ENCODE measurements at places on chromosomes 11 and 22.
A peak's percentile ranks its signal among the peaks of the same experiment; 100 is the strongest.

- peak; percentile 38 for DNase-seq
Measured at GRCh38 chr11:132405728-132406127, 1035.3 kb downstream of the NTM start.

DNA sequence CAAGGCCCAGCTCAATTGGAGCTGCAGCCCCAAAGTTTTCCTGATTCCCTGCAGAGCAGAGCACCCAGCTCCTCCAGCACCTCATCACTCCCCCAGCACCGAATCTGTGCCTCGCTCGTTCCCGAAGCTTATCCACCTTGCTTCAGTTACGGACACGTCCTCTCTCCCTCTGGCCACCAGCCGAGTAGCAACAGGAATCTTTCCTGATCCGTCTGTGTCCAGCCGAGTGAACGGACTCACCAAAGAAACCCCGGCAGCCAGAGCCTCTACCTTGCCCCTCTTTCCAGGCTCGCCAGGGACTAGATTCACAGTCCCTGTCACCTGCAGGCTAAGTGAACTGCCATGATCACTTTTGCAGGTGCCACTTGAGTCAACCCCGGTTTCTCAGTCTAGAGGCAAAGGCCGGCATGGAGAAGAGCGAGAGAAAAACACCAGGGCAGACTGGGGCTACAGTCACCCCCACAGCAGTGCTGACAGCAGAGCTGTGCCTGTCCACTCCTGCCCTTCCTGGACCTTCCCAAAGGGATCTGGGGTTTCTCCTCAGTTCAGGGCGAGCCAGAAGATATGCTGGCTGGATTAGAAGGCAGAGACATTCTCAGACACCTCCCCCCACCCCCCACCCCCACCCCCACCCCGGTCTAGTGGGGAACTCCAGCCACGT is 32.3 kb downstream of the BID start:
- DNase-seq: no peak

DNA sequence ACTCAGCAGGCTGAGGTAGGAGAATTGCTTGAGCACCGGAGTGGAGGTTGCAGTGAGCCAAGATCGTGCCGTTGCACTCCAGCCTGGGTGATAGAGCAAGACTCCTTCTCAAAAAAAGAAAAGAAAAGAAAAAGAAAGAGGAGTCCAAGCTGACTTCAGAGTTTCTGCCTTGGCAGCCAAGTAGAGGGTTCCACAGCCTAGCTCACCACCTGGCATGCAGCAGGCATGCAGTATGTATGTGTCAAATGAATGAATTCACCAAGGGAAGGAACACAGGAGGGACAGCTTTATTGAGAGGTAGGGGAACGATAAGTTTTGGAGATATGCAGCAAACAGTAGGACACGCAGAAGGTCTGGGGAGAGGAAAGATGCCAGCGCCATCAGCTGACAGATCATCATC is 230.4 kb downstream of the BUD13 start:
- DNase-seq: no peak

DNA sequence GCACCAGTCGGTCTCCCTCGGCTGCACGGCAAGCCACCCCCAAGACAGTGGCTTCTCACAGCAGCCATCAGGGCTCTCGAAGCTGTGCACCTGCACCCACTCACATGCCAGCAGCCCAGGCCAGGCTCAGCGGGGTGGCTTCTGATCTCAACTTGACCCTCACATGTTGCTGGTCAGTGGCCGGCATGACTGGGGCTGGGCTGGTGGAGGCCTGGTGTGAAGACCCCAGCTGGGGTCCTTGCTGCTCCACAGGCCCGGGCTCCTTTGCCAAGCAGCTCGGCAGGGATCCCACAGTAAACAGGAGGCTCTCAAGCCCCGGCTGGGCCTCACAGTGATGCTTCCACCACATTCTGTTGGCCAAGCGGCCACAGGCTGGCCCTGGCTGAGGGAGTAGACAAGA is 128.2 kb downstream of the BRD1 start:
- DNase-seq: no peak

GRCh38 chr22:33209930-33210784 is 152.0 kb upstream of the SYN3 start:
- DNase-seq: peak; percentile 59

DNA sequence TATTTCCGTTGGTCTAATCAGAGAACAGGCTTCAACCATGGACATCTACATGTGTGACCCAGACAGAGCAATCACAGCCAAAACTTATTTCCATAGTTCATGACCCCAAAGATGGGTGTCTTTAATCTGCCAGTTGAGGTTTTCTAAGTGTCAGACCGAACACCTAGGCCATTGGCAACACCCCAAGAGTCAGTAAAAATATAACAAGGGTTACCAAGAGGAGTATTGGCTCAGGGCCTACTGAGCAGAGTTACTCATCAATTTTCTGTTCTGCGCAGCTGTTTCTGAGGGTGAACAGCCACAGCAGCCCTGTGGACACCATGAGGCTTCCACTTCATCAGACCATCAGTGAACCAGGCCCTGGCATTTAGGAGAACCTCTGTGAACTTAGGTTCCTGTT is 18.8 kb downstream of the GUCD1 start:
- no peak for DNase-seq

DNA sequence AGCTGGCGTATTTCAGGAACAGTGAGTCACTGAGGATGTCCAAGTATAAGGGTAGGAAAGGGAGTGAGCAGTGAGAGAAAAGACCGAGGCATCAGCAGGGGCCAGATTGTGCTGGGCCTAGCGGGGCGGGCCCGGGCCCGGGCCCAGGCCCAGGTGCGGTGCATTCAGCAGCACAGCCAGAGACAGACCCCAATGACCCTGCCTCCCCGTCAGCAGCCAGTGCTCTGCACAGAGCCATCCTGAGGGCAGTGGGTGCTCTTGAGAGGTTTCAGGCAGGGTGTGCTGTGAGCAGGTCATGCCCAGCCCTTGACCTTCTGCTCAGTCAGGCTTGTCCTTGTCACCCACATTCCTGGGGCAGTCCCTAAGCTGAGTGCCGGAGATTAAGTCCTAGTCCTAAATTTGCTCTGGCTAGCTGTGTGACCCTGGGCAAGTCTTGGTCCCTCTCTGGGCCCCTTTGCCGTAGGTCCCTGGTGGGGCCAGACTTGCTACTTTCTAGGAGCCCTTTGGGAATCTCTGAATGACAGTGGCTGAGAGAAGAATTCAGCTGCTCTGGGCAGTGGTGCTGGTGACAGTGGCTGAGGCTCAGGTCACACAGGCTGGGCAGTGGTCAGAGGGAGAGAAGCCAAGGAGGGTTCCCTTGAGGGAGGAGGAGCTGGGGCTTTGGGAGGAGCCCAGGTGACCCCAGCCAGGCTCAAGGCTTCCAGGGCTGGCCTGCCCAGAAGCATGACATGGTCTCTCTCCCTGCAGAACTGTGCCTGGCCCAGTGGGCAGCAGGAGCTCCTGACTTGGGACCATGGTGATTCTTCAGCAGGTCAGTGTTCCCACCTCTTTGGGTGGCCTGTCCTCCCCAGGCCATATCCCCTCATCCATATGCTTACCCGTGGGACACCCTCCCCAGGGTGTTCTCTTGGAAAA is 2.1 kb downstream of the MYO7A start:
- DNase-seq: no peak

GRCh38 chr11:18013790-18014507 is 1.1 kb upstream of the SERGEF start:
- peak; percentile 12 for DNase-seq

GRCh38 chr11:86138958-86139357 is 70.1 kb upstream of the PICALM start:
- no peak for DNase-seq

GRCh38 chr22:49564666-49565515 is 262.8 kb downstream of the BRD1 start:
- DNase-seq: no peak

GRCh38 chr11:10564030-10564429 is 4.4 kb downstream of the LYVE1 start:
- no peak for DNase-seq

- DNase-seq: no peak
Measured at GRCh38 chr11:65611758-65612603, 2.0 kb downstream of the MAP3K11 start.

DNA sequence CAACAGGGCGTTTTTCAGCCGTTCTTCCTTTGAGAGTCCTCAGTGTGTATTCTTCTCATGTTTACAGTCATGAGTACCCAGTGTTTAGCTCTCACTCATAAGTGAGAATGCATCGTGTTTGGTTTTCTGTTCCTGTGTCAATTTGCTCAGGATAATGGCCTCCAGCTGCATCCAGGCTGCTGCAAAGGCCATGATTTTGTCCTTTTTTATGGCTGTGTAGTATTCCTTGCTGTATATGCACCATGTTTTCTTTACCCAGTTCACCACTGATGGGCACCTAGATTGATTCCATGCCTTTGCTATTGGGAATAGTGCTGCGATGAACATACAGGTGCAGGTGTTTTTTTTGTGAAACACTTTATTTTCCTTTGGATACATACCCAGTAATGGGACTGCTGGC is 23.5 kb downstream of the B3GAT1 start:
- no peak for DNase-seq

GRCh38 chr11:61959678-61960077 is 7.8 kb downstream of the FTH1 start:
- peak; percentile 9 for DNase-seq

DNA sequence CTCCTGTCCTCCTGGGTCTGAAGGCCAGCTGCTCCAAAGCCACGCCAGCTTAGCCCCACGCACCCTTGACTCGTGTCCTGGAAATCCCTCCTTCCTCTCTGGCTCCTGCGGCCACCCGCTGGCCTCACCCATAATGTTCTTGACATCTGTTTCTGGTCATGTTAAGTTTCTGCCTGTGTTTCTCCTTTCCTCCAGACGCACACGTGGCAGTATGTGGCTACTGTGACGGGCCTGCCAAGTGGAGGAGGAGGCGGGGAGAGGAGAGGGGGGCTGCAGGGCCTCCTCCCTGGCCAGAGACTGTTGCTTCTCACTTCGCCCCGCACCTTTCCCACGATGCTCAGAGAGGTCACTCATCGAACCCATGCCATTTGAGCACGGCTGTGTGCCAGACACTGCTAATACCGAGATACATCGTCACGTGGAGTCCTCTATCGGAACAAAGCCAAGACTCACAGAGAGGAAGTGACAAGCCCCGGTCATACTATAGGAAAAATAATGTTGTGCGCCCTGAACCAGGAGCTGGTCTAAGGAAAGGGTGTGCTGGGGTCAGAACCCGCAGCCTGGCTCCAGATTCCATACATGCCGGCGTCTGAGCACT is 11.5 kb downstream of the C1QTNF6 start:
- no peak for DNase-seq

DNA sequence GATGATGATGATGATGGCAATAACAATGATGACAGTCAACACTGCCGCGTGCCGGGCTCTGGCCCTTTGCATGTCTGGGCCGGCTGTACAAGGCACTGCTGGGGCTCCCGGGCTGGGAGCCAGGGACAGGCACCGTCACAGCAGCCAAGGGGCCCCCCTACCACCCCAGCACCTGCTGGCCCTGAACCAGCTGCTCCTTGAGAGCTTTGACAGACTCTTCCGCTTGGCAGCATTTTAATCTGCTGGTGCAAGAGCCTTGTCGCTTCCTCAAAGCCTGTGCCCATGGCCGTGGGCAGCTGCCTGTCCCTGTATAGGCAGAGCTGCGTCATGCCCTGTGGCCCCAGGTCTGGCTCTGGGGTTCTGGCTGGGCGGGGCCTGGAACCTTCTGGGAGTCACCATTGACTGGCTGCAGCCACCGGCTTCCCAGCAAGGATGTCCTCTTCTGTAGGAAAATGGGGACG is 12.9 kb upstream of the MUC6 start:
- DNase-seq: no peak

GRCh38 chr11:83249972-83250593 is 36.1 kb downstream of the CCDC90B start:
- DNase-seq: no peak

DNA sequence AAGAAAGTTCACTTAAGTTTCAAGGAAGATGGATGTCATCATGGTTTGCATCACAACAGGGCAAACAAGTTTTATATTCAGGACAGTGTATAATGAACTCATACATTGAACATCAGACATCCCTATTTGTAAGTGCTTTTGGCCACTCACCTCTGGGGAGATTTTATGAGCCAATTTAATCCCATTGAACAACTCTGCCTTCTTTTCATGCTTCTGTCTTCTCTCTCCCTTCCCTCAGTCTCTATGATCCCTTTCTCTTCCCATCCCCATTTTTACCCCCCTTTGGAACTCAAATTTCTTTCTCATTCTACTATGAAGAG is 234.3 kb upstream of the POU2AF2 start:
- no peak for DNase-seq

- no peak for DNase-seq
Measured at GRCh38 chr11:118633319-118633690, 25.9 kb downstream of the PHLDB1 start.

- peak; percentile 5 for DNase-seq
Measured at GRCh38 chr11:130215531-130216220, 56.1 kb downstream of the ST14 start.

DNA sequence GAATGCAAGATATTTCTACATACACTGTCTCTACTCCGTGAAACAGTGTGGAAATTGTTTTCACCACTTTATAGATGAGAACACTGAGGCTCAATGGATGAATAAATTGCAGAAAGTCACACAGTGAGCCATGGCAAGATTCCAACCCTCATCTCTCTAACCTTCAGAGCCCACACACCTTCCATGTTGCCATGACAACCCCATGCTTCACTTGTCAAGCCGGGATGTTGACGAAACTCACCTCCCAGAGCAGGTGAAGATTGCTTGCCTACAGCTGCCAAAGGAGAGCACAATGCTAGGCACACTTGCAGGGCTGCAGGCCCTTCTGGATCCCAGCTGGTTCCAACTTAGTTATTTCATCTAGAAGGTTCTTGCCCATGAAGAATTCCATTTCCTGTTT is 71.4 kb upstream of the SEZ6L start:
- DNase-seq: no peak

- no peak for DNase-seq
Measured at GRCh38 chr11:68261006-68261405, 10.8 kb downstream of the C11orf24 start.

DNA sequence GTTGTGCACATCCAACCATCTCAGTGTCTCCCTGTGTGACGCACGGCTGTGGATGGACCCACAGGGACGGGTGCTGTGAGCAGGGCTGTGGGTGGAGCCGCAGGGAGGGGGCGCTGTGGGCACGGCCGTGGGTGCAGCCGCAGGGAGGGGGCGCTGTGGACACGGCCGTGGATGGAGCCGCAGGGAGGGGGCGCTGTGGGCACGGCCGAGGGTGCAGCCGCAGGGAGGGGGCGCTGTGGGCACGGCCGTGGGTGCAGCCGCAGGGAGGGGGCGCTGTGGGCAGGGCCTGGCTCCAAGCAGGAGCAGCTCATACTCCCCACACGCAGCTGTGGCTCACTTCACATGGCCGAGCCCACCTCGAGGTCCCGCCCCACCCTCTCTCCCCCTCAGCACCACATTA is 6.0 kb upstream of the MAPK11 start:
- DNase-seq: peak; percentile 39

DNA sequence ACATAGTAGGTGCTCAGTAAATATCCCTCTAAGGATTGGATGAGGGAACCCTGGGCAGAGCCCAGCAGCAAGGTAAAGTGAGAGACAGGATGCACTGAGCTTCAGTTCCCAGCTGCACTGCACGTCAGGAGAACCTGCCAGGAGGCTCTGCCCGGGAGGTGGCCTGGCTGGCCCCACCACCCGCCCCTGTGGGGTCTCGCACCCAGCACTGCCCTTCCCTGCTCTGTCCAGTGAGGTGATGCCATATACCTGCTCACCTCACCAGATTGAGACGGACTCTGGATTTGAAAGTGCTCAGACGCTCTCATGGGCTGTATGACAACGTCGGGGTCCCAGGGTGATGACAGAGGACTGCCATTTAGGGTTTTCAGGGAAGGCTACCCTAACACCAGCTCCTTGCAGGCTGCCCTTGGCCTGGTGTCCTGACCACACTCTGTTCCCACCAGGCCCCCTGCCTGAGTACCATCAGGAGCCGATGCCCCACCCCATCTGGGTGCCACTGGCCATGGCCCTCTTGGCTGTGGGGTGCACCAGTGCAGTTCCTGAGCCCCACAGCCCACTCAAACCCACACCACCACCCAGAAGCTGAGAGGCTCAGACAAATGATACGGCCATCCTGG is 61.7 kb upstream of the FGF3 start:
- no peak for DNase-seq
